ENCODE measurements at places on chromosomes 6 and 20. TPM values are rescaled to one million over a fixed set of nuclear protein-coding genes. Genes with fewer than 3 reads are reported as not detected.
A peak's percentile ranks its signal among the peaks of the same experiment; 100 is the strongest.

DNA sequence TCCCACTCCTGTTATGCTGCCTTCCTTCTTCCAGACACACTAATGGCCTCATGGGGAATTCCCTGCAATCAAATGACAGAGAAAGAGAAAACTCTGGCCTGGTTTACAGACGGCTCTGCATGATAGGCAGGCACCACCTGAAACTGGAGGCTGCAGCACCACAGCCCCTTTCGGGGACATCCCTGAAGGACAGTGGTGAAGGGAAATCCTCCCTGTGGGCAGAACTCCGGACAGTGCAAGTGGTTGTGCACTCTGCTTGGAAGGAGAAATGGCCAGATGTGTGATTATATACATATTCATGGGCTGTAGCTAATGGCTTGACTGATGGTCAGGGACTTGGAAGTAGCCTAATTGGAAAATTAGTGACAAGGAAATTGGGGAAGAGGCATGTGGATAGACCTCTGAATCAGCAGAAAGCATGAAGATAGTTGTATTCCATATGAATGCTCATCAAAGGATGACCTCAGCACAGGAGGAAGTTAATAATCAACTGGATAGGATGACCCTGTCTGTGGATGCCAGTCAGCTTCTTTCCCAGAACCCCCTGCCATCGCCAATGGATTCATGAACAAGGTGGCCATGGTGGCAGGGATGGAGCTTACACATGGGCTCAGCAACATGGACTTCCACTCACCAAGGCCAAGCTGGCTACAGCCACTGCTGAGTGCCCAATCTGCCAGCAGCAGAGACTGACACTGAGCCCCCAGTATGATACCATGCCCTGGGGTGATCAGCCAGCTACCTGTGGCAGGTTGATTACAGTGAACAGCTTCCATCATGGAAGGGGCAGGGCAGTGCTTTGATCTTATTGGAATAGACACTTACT lies 44.5 kb upstream of the VSX1 start:
- DNase-seq, result no peak

DNA sequence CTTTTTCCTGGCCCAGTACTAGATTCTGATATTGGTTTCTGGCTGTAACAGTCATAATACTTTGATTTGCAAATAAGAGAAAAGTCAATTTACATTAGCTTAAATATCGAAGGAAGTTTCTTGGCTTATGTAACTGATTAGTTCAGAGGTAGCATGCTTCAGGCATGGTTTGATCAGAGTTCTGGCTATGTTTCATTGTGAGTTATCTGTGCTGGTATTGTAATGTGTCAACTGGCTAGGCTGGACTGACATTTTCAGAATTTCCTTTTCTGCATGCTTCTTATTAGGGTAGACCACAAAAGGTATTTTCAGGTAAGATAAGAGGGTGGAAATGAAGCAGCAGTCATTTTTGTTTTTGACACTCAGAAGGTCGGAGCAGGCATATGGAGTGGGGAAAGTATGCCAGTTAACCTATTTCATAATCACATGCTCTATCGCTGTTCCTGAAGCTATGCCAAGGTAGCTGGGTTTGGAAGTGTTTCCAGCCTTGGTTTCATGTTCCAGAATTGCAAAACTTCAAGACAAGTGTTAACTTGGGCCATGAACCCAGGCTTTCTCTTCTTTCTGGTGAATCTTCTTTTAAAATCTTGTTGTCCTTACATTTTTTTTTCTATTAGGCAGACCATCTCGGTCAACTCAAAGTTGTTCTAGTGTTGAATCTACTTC lies 244.9 kb downstream of the DHX35 start:
- no peak for DNase-seq

- DNase-seq, result no peak
Measured at GRCh38 chr6:144362042-144363018, 77.2 kb downstream of the UTRN start.

DNA sequence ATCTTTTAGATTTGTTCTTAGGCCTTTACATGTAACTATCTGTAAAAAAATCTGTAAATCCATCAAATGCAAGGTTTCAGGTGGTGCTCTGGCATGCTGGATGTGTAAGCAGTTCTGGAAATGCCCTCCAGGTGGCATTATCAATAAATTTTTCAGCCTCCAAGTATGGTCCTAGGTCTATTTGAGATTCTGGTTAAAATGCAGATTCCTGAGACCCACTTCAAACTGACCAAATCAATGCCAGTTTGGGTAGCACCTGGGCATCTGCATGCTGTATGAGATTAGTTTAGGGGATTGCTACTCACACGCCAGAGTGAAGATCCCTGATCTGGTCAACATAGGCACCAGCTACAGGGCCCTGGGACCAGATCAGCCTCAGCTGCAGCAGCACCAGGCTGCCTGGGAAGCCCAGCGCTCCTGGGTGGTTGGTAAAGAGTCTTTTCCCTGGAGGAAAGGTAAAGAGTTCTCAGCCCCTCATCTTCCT lies 507.3 kb upstream of the CITED2 start:
- peak; percentile 44 for DNase-seq

DNA sequence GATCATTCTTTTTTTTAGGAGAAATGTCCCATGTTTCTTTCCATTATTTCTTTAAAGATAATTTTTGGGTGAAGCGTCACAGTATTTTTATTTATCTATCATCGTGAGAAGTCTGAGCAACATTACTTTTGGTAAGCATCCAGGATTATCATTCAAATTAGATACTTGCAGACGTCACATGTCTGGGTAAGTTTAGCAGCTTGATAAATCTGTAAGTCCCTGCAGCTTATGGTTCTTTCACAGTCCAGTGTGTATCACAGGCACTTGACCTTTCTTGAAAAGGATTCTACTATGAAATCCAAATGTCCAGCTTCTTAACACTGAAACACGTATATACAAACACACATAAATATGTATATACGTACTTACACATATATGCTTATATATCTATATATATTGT lies 359.4 kb downstream of the ESR1 start:
- DNase-seq, result no peak

MCM3 gene
- 138 TPM for total RNA-seq

HSPA12B gene
- not detected for total RNA-seq

FNDC11 gene
- not detected for total RNA-seq

SHLD1 gene
- total RNA-seq, result 3.6 TPM

VARS1 gene
- total RNA-seq, result 63.0 TPM

Measured in HT1080 (cell line).